Adrenal gland (tissue), 19 donors: ENCODE measurements at places on chromosomes 1 and 21. TPM values are rescaled to one million over a fixed set of nuclear protein-coding genes. Genes with fewer than 3 reads are reported as not detected.

GRCh38 chr1:204171751-204172178 lies 5.6 kb upstream of the REN start:
- H3K27me3 ChIP-seq: no peaks in the 10 kb centered on the region
- H3K27ac ChIP-seq: no peak overlapping the region
- H3K4me3 ChIP-seq: no peak overlapping the region
- no peaks in the 10 kb centered on the region for H3K4me1 ChIP-seq

Gene CLDN8
- not detected for total RNA-seq

GRCh38 chr1:197319631-197320030 lies 51.6 kb downstream of the CRB1 start:
- no peak overlapping the region for H3K27ac ChIP-seq
- no peaks in the 10 kb centered on the region for H3K27me3 ChIP-seq
- no peak overlapping the region for H3K4me3 ChIP-seq
- DNase-seq: no peak

Gene RHOU
- 12.7 TPM for total RNA-seq

GRCh38 chr1:203143641-203144040 lies 16.1 kb downstream of the ADORA1 start:
- no peak overlapping the region for H3K4me3 ChIP-seq
- H3K4me1 ChIP-seq: no peaks in the 10 kb centered on the region
- no peaks in the 10 kb centered on the region for H3K27me3 ChIP-seq
- no peaks in the 10 kb centered on the region for H3K36me3 ChIP-seq
- H3K27ac ChIP-seq: no peak overlapping the region

Gene TFF1
- not detected for total RNA-seq

DNA sequence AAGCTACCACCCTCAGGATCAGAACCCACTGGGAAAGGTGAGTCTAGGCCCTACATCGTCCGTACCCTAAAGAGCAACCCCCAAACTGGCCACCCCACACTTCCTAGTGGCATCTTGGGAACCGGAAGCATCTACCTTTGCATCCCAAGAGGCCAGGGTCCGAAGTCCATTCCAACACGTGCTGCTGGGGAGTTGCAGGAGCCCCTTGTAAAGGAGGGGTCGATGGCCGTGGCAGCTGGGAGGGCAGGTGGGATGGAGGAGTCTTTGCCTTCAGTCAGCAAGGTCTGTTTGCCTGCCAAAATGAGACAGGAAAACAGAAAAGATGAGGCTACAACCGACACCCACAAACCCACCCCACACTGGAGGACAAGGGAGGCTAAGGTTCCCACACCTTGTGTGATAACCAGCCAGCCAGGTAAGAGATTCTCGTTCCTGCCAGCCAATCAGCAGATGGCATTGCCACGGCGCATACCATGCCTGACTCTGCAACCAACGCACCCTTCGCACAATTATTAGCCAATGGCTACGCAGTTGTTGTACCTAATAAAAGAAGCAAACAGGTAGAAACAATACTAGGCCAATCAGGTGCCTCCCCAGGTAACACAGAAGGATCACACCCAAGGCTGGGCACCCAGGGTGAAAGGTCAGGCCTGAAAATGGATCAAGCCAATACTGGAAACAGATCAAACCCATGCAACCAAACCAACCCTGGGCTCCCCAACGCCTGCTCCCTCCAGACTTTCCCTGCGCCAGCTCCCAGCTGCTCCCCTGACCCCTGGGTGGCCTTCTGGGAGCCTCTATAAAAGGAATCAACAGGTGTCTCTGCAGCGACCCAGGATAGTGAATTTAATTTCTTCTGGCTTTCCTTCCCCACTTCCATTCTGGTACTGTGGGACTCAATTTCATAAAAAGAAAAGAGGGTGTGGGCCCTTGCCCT lies 35.6 kb downstream of the CASZ1 start:
- no peak for DNase-seq
- H3K27me3 ChIP-seq: no peaks in the 10 kb centered on the region
- H3K4me1 ChIP-seq: peaks cover 6% of the 10 kb centered on the region
- H3K4me3 ChIP-seq: no peak overlapping the region
- H3K27ac ChIP-seq: no peak overlapping the region
- H3K36me3 ChIP-seq: no peaks in the 10 kb centered on the region

Gene APOBEC4
- not detected for total RNA-seq

GRCh38 chr1:245751116-245751515 lies 596.3 kb downstream of the KIF26B start:
- no peak overlapping the region for H3K27ac ChIP-seq
- no peak overlapping the region for H3K4me3 ChIP-seq
- no peak for DNase-seq
- H3K4me1 ChIP-seq: no peaks in the 10 kb centered on the region
- H3K36me3 ChIP-seq: no peaks in the 10 kb centered on the region
- no peaks in the 10 kb centered on the region for H3K27me3 ChIP-seq

Gene PTPN7
- 6.2 TPM for total RNA-seq

GRCh38 chr1:231421546-231421970 lies 529 bp downstream of the EGLN1 start:
- H3K4me1 ChIP-seq: peaks cover 31% of the 10 kb centered on the region
- DNase-seq: peak; percentile 52
- H3K36me3 ChIP-seq: no peaks in the 10 kb centered on the region

DNA sequence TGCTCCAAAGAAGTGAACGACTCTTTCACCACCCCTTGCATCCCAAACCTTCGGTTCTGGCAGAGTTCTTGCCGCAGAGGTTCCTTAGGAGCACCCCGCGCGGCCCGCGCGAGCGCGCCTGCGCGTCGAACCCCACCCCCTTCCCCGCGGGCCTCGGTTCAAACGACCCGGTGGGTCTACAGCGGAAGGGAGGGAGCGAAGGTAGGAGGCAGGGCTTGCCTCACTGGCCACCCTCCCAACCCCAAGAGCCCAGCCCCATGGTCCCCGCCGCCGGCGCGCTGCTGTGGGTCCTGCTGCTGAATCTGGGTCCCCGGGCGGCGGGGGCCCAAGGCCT lies at the start of gene C1orf56:
TSS of gene C1orf56 (plus strand) at position 161 of the 334 bp plus-strand sequence. CDS start at position 258, 97 bp downstream.
- no peaks in the 10 kb centered on the region for H3K27me3 ChIP-seq
- peak within 1 kb of the TSS; percentile 92 for H3K4me3 ChIP-seq
- H3K36me3 ChIP-seq: no peaks in the 10 kb centered on the region

DNA sequence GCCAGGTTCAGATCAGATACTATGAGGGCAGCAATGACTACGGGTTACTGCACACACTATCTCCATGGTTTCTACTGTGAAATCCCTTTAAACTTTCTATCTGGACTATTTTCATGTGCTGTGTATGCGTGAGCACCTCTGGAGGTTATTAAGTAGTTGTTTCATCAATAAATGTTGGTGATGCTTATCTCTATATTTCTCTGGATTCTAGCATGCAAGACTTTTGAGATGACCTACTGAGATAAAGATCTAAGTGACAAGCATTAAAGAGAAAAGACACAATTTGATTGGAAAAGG lies 194.0 kb downstream of the NRIP1 start:
- H3K36me3 ChIP-seq: no peaks in the 10 kb centered on the region
- DNase-seq: no peak
- H3K27me3 ChIP-seq: no peaks in the 10 kb centered on the region
- no peak overlapping the region for H3K4me3 ChIP-seq
- H3K4me1 ChIP-seq: no peaks in the 10 kb centered on the region

Gene ANKRD65
- total RNA-seq: 0.22 TPM
